Stimulated activated CD4-positive, alpha-beta T cell treated with anti-CD3 and anti-CD28 coated beads, Interleukin-15, amount 100 ng/mL, for 1 hour (primary cell): ENCODE measurements at places on chromosomes 3 and 15.

- DNase-seq, result no peak
Measured at GRCh38 chr3:194723846-194724618, 38.3 kb downstream of the FAM43A start.

- DNase-seq, result peak; percentile 36
Measured at GRCh38 chr3:50154840-50155490, at the start of gene SEMA3F. SEMA3F (plus strand) TSS chr3:50155324; CDS start chr3:50159623, 4,299 bp downstream.

GRCh38 chr3:53670721-53671120 lies 175.5 kb downstream of the CHDH start:
- DNase-seq, result no peak

DNA sequence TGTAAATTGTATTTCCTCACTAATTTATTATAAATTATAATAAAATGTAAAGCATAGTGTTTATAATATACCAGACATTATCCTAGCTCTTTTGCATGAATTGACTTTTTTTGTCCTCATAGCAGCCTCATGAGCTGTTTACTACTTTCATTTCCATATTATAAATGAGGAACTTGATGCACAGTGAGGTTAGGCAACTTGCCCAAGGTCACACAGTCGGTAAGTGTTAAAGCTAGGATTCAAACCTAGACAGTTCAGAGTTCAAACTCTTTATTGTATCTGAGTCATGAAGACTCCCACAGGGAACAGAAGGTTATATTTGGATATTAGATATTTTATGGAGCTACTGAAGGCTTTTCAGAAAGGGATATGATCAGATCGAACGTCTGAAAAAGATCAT lies 322.2 kb upstream of the SATB1 start:
- DNase-seq, result no peak

- DNase-seq, result no peak
Measured at GRCh38 chr3:17055374-17056276, 170.9 kb downstream of the PLCL2 start.

DNA sequence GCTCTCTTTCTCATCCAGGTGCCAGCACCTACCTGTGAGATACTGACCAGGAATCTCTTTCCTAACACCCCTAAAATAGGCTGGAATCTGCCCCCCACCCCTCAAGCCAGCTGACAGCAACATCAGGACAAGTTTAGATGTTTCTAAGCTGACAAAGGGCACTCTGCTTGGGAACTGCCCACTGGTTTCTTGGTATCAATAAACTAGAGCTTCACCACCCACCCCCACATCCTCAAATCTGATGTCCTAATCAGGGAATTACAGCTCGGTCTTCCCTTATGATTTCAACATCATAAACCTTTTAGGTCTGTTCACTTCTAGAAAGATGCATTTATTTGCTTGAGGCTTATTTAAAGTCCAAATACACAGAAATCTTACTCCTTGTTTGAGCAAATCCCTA lies 34.7 kb downstream of the CEP19 start:
- no peak for DNase-seq

GRCh38 chr3:97488741-97489140 lies 275.8 kb upstream of the ARL6 start:
- DNase-seq, result no peak

- DNase-seq, result no peak
Measured at GRCh38 chr3:16844791-16845190, 40.0 kb upstream of the PLCL2 start.

- no peak for DNase-seq
Measured at GRCh38 chr3:105414841-105415240, 48.1 kb downstream of the ALCAM start.

DNA sequence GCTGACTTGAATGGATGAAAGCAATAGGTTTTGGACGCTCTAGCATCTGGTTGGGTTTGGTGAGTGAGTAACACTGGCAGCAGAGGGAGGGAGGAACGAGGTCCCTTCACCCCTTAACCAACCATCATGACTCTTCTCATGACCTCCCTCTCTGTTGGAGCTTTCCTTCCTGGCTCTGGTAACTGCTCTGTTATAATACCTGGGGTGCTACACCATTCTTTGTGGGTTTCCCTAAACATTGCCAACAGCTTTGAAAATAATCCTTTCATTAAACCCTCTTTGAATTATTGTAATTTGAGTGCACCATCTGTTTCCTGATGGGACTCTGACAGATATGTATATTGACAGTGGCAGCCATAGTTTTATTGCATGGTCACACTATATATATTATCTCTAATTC lies 146.2 kb upstream of the PTPRG start:
- no peak for DNase-seq

GRCh38 chr3:167450675-167451074 lies 23.2 kb downstream of the SERPINI2 start:
- no peak for DNase-seq

- DNase-seq, result no peak
Measured at GRCh38 chr15:100170291-100171210, 171.2 kb downstream of the ADAMTS17 start.

GRCh38 chr3:194328053-194328657 lies 23.0 kb downstream of the CPN2 start:
- DNase-seq, result no peak

GRCh38 chr3:56894881-56895431 lies 93.2 kb upstream of the ARHGEF3 start:
- no peak for DNase-seq

- DNase-seq, result no peak
Measured at GRCh38 chr3:129708328-129708861, 101.9 kb upstream of the PLXND1 start.

GRCh38 chr15:60781211-60781713 lies 302.3 kb upstream of the ICE2 start:
- DNase-seq, result no peak

DNA sequence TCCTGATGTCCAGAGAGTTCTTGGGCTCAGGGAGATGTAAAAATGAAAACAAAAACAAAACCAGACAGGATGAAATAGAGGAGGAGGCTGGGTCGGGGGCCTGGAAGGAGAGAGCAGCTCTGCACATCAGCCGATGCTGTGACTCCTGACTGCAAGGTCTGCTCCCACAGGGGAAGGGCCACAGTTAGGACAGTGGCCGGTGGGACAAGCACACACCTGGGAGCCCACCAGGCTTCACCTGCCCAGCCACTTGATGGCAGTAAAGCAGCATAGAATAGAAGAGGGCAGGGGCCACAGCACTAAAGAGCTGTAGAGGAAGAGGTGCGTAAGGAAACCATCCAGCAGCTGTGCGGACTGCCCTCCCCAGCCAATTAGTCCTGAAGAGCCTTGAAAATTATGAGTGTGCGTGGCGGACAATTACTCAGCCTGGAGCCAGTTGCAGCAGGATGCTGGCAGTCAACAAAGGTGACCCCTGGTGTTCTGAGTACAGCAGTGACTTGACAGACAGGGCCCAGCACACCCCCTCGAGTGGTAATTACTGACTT lies 29.8 kb downstream of the ALS2CL start:
- no peak for DNase-seq

GRCh38 chr15:56963126-56963525 lies 44.7 kb downstream of the TCF12 start:
- no peak for DNase-seq

DNA sequence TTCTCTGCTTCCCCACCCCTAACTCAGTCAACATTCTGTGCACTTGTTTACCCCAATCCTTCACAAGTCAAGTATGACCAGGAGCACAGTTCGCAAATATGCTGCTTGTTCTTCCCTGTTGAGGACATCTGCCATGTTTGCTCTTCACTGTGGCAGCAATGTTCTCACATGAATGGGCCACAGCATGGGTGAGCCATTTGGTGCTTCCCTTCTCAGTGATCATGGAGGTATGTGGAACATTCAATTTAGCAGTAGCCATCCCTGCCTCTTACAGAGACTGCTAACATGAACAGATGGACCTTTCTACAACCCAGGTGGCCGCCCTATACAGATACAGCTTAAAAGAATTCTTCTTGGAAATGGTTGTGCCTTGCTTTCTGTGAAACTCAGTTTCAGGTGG lies 660.1 kb upstream of the SGO1 start:
- no peak for DNase-seq

DNA sequence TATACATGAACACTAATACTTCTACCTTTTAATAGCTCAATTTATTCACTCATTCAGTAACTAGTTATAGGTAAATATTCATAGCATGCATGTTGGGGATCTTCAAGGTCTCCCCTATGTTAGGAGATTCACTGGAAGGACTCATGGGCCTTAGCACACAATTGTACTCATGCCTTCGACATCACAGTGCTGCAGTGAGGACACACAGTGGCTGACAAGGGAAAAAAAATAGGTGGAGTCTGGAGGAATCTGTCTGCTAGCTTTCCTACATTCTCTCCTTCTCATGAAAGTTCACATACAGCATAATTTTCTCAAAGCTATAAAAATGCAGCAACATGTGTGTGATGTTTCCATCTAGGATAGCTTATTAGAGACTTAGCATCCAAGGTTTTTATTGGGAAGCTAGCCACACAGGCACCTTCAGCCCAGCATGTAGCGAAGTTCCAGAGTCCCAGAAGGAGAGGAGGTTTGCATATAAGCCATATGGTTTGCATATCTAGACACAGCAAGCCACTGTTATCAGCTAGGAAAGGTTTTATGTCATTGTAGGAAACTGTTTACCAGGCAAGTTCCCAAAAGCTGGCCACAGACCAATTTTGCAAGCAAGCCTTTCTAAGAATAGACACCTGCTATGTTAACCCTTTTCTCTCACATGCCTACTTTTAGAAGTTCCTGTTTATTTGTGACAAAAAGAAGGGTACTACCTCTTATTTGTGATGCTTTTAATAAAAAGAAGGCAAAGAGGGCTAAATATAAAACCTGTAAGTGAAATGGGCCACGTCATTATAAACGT lies 46.4 kb downstream of the MORC1 start:
- DNase-seq, result no peak

- no peak for DNase-seq
Measured at GRCh38 chr3:80297720-80298119, 529.9 kb upstream of the ROBO1 start.

DNA sequence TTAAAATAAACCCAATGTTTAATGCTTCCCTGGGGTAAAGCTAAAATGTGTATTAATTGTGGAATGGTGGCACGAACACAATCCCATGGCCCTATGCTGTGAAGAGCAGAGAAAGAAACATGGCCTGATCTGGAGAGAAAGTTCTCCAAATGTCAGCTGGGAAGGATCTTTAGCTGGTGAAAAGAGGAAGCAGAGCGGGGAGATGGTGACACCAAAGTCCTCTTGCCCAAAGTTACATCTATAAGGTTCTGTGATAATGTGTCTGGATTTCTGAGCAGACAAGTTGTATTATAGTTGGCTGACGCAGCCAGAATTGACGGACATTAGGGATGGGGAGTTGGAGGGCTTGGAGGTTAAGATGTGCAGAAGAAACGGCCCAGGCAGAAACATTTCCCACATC lies 196.2 kb downstream of the CHST2 start:
- no peak for DNase-seq

DNA sequence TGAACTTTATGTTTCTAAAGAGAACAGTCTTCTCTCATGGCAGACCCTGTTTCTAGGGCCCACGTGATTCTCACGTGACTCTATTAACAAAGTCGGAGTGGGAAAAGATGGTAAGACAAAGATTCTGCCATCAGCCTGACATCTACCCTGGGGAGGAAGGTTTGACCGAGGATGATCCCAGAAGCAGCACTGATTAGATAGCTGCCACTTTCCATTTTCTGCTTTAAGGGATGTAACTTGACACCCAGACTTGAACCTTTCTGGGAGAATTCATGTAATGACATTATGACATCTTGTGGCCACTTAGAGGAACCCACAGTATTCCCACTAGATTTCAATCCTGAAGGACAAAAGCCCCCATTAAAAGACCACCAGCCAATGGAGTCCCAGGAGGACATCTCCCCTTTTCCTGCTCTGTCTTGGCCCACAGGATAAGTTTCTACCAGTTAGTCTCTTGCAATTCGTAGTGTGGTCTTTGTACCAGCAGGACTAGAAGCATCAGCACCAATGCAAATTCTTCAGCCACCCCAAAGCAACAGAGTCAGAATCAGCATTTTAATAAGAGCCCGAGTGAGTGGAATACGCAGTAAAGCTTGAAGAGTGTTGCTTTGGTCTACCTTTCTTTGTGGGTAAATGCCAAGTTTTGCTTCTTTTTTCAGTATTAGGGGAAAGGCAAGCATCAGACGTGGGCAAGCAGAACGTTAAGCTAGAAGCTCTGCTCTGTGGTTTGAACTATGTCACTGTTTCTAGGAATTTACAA lies 480.5 kb upstream of the PROK2 start:
- no peak for DNase-seq

DNA sequence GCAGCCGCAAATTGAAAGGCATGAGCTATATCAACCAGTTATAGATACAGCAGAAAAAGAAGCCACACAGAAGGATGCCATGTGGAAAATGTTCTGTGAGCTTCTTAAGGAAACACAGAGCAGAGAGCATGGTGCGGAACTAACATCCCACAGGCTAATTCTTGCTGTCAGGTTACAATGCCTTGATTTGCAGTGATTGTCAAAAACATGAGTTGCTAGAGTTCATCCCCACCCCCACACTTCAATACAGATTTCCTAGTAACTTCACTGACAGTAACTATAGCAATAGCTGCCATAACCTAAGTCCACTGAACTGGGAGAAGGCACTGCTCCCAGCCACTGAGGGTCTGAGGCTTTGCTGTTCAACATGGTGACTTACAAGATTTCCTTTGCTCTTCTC lies 821.6 kb downstream of the SQOR start:
- no peak for DNase-seq

GRCh38 chr3:4981665-4982494 lies 2.6 kb downstream of the BHLHE40 start:
- no peak for DNase-seq

DNA sequence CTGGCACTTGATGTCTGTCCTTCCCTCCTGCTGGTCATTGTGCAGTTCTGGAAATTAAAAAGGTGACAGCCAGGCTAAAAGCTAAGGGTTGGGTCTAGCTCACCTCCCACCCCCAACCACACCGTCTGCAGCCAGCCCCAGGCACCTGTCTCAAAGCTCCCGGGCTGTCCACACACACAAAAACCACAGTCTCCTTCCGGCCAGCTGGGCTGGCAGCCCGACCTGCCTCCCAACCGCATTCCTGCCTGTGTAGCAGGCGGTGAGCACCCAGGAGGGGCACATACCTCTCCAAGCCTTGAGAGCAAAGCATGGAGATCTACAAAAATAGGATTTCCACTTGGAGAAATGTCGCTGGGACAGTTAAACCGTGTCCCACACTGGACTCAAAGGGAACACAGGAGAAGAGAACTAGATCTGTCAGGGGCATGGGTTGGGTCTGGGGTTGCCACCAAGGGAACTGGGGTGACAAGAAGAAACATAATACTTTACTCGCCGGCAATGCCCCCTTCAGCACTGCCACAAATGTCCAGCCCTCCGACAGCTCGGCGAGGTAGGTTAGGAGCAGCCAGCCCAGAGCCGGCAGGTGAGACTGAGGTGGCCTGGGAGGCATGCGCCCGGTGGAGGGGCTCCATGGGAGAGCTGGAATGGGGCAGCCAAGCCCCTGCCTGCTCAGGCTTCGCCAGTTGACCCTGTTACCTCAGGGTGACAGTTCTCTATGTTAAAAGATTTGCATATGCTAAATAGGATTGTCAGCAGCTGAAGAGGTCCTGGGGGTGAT lies 52.2 kb downstream of the EXOG start:
- DNase-seq, result no peak
